ENCODE measurements at places on chromosomes 5 and 9.

DNA sequence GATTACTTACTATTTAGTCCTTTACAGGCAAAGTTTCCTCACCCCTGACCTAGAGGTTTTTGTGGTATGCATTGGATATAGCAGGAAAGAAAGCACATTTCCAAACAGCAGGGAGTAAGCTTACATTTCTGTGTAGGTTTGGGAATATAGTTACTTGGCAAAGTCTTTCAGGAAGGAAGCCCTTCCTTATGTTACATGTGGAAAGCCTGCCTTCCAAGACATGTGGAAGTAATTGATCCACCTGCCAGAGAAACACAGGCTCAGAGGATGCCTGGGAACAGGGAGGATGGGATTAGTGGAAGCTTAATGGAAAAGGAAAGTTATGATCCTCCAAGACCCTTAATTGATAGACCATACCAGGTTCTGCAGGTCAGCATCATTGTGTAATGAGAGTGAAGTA is 87.3 kb upstream of the PPP1R2B start:
- H3K4me3 ChIP-seq = no peak overlapping the region
- H3K27me3 ChIP-seq = no peaks in the 10 kb centered on the region
- H3K36me3 ChIP-seq = peaks cover 8% of the 10 kb centered on the region
- peak; percentile 39 for DNase-seq

GRCh38 chr9:12230708-12231107 is 462.5 kb upstream of the TYRP1 start:
- no peaks in the 10 kb centered on the region for H3K27me3 ChIP-seq
- DNase-seq = no peak
- no peaks in the 10 kb centered on the region for H3K4me1 ChIP-seq

DNA sequence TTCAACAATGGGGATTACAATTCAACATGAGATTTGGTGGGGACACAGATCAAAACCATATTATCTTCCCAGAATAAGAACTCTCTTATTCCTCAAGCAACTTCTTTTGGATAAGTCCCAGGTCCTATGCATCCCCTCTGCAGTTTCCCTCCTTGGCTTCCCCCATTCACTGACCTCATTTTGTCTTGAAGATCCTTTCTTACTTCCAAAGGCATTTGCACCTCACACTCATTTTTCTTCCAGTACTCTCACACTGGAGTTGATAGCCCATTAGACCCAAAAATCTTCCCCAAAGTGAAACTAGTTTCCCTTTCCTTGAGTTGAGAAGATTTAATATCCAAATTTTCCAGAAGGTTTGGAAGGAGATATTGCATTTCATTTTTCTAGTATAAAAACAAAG is 178.0 kb upstream of the DAPK1 start:
- H3K4me3 ChIP-seq = no peak overlapping the region
- no peaks in the 10 kb centered on the region for H3K27me3 ChIP-seq
- H3K27ac ChIP-seq = no peak overlapping the region
- H3K4me1 ChIP-seq = no peaks in the 10 kb centered on the region
- no peak for DNase-seq
- H3K36me3 ChIP-seq = no peaks in the 10 kb centered on the region

GRCh38 chr5:17801595-17801994 is 167.3 kb downstream of the TAF11L14 start:
- H3K27me3 ChIP-seq = no peaks in the 10 kb centered on the region
- no peaks in the 10 kb centered on the region for H3K36me3 ChIP-seq
- DNase-seq = no peak
- H3K27ac ChIP-seq = no peak overlapping the region
- H3K4me3 ChIP-seq = no peak overlapping the region

- peaks cover 48% of the 10 kb centered on the region for H3K27me3 ChIP-seq
- H3K27ac ChIP-seq = no peak overlapping the region
- H3K4me3 ChIP-seq = no peak overlapping the region
- H3K36me3 ChIP-seq = no peaks in the 10 kb centered on the region
Measured at GRCh38 chr5:176797456-176798050, 12.8 kb upstream of the UNC5A start.

DNA sequence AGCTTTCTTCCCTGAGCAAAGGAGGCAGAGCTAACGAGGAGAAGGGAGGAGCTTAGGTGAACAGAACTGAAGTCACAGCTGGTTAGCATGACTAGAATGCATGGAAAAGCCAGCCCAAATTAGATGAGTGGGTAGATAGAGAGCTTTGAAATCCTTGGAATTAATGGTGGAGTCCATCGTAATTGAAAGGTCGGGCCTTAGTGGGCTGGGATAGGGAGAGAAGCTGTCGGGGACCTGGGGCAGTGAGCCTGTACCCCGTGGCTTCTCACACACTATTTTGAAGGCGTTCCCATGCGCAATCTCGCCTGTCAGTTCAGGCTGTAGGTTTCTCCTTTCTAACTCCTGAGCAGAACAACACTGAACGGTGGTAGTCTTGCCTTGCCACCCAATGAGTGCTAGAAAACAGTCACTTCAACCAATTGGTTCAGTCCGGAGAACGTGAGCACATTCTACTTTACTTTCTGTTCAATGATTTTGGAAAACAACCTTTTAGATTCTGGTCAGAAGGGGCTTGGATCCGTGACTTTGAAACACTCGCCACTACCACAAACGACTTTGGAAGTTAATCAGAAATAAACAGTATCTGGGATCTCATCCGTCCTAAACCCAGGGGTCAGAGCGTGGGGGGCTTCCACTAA is 655 bp upstream of the RAI14 start:
- no peaks in the 10 kb centered on the region for H3K27me3 ChIP-seq
- H3K4me3 ChIP-seq = peak overlapping the region; percentile 99
- H3K4me1 ChIP-seq = peaks cover 12% of the 10 kb centered on the region
- H3K27ac ChIP-seq = peak overlapping the region; percentile 97

- H3K36me3 ChIP-seq = no peaks in the 10 kb centered on the region
- no peak for DNase-seq
- H3K27me3 ChIP-seq = no peaks in the 10 kb centered on the region
- H3K4me3 ChIP-seq = no peak overlapping the region
- H3K27ac ChIP-seq = no peak overlapping the region
Measured at GRCh38 chr9:33104401-33104800, 27.9 kb upstream of the SMU1 start.
